ENCODE measurements at places on chromosomes 4 and X.

DNA sequence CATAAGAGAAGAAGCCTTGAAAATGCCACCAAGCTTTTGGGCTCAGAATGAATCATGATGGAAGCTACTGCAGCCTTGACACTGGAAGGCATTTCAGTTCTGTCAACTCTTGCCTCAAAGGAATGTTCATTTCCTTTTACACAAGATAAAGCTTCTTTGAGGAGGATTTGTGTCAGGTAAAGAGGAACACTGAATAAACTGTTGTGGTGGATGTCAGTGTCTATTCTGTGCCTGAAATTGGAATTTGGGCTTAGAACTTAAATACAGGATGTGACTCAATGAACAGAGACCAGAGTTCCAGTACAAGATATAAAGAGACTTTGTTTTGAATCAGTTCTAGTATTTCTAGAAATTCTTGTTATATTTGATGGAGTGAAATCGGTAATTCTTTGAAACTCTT, 313.2 kb downstream of the PACRGL start:
- DNase-seq, result no peak

GRCh38 chr4:81470456-81471297, 1.0 kb downstream of the RASGEF1B start:
- peak; percentile 11 for DNase-seq

DNA sequence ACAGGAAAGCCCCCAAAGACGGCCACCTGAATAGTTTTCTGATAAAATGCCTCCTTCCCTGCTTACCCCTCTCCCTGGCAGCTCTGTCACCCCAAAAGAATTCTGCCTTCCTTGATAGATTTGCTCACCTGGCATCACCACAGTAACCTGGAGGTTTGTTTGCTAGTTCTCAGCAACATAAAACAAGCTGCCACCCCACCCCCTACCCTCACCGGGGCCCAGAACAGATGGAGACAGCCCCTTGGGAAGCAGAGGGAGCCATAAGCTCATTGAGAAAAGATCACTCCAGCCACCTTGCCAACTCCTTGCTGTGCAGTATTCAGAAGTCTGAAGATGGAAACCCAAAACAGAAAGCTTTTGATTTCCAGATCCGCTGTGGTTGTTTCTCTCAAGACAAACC, 108.6 kb downstream of the DHX15 start:
- no peak for DNase-seq

- no peak for DNase-seq
These were observed 135.6 kb downstream of the CHIC2 start for GRCh38 chr4:53928825-53929224.

DNA sequence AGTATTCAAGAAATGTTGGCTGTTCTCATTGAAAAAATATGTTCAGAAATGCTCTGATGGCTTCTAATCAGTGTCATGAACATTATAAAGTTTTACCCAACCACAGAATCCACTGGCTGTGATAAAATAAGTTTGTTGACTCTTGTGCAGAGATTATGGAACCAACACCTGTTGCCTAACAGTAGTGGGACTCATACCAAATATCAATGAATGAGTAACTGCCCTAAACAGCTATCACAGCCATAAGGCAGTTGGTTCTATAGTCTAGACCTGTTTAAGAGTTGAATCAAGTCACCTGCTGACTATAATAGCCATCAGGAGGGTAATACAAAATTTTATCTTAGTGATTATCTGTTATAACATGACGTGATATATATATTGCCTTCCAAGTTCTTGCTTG, 168.3 kb downstream of the ATOH1 start:
- DNase-seq, result no peak

- no peak for DNase-seq
These were observed 345.3 kb upstream of the BMP3 start for GRCh38 chr4:80685214-80685613.

DNA sequence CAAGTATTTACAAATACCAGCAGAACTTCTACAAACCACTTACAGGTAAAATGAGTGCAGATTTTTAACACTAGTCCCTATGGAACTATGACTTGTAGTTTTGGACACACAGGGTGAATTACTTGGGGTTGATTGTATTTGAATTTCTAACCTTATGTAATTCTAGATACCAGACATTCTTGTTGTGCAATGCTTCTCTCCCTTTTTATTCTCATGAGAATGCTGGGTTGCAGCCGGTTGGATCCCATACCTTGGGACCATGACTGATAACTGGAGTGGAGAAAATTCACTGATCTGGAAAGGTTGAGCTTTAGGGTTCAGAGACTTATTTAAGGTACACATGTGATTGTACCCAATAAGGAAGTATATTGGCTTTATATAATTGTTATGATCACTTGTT, 8.8 kb downstream of the TET2 start:
- no peak for DNase-seq

DNA sequence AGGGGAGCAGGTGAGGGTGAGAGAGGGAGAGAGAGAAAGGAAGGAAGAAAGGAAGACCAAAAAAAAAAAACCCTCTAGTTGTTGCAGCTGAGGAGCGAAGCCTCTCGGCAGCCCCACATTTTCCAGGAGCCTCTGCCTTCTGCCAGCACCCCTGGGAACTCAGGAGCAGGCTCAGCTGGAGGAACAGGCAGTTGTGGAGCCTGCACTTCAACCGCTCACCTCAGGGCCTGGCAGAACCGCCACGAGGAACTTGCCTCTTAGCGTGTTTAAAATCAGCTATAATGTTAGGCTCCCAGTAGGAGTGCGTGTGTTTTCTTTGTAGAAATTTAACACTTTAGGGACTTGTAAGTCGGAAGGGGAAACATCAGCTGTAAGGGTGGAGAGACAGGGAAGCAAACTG, 65.7 kb downstream of the SEL1L3 start:
- no peak for DNase-seq

- DNase-seq, result no peak
These were observed 80.1 kb downstream of the TLL1 start for GRCh38 chr4:165953181-165953580.

Measured in activated CD8-positive, alpha-beta memory T cell treated with anti-CD3 and anti-CD28 coated beads for 1 hour (primary cell).